T-helper 17 cell (primary cell): ENCODE measurements at places on chromosomes 5 and 9. TPM values are rescaled to one million over a fixed set of nuclear protein-coding genes. Genes with fewer than 3 reads are reported as not detected.

PCDHA9 gene
- total RNA-seq = not detected

PCDHGA7 gene
- 0.25 TPM for total RNA-seq

RBM22 gene
- total RNA-seq = 105 TPM

ZMAT2 gene
- total RNA-seq = 40.9 TPM

TMEM174 gene
- not detected for total RNA-seq

C9 gene
- total RNA-seq = not detected

CDH9 gene
- not detected for total RNA-seq

ABITRAM gene
- total RNA-seq = 11.1 TPM

GLRA1 gene
- total RNA-seq = not detected

NIM1K gene
- 1.1 TPM for total RNA-seq

SLC26A2 gene
- total RNA-seq = 5.2 TPM

UQCRQ gene
- total RNA-seq = 112 TPM

PCDHGA10 gene
- 0.18 TPM for total RNA-seq

NR2F1-AS1 gene
- total RNA-seq = not detected

ZNF474 gene
- total RNA-seq = 0.57 TPM

F2RL1 gene
- total RNA-seq = 0.94 TPM
